ENCODE measurements at places on chromosomes 3 and 15.

DNA sequence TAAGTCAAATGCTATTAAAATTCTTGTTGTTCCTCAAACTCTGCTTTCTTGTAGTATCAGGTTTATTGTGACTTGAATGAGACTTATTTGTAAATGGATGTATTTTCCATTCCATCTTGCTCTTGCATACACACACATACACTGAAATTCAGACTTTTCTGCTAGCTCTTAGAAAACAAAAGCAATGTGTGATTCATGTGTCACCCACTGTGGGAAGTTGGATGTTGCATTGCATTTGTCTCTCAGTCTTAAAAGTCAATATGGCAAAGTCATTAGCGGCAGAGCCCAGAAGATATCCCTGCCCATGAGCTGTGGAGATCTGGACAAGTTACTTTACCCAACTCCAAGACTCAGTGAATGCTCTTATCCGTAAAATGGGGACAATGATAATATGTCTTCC lies 357.2 kb upstream of the TPRG1 start:
- no peak for DNase-seq

DNA sequence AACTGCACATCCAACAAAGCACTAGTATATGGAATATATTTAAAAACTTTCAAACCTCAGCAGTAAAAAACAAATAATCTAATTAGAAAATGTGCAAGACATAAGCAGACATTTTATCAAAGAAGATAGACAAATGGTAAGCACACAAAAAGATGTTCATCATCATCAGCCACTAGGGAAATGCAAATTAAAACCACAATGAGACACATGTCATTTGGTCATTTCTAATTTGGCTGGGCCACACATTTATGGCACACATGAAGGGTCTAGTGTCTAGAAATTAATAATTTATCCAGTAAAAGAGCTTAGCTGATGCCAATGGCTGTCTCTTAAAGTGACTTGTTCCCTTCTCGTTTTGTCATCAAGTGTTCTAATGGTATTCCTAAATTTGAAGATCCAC lies 45.8 kb downstream of the ARHGAP31 start:
- DNase-seq = no peak

GRCh38 chr15:64694816-64695215 lies 80.6 kb downstream of the RBPMS2 start:
- no peak for DNase-seq

DNA sequence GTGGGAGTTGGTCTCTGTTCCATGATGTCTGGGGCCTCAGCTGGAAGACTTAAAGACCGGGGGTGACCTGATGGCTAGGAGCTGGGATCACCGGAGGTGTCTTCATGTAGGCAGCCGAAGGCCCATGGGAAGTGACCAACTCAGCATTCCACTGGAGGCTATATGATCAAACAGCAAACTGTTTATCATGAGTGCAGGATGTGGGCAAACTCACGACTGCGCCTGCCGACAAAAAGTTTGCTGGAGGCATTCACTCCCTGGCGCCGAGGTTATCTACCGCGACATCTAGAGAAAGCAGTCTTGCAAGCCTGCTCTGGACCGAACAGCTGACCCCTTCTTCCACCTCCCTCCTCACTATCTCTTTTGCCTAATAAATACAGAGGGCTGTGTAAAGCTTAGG lies 62.7 kb upstream of the NR2C2 start:
- no peak for DNase-seq

DNA sequence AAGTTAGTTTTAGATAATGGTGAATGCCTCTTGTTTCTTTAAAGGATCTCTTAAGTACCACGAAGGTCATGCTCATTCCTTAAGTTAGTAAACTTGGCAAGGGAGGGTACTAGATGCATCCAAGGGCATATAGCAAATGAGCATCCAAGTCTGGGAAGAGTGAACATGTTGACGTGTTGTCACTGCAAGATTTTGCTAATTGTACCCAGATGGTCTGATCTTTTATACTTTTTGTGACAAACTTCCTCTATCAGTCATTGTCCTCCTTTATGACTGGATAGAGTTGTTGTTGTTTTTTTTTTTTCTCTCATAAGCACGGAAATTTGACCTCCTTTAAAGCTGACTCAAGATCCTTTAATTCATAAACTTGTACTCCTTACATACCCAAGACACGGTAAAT lies 121.3 kb downstream of the CHST2 start:
- DNase-seq = no peak

- peak; percentile 64 for DNase-seq
Observed at GRCh38 chr3:58202917-58203360, 7.8 kb downstream of the DNASE1L3 start.

DNA sequence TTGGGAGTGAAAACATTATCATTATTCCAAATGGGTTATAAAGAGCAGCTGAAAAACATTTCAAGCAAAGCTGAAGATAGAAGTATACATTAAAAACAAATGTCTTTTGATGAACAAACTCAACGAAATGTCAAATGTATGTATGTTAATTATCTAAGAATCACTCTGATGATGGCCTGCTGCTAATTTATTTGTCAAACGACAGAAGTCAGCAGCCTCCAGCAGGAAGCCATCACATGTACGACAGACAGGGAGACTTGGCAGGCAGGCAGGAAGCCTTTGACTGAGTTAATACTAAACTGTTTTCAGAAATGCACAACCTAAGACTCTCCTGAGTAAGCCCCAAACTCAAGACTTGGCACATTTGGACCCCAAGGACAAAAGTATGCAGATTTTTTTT lies 491.1 kb downstream of the ZNF385D start:
- no peak for DNase-seq

DNA sequence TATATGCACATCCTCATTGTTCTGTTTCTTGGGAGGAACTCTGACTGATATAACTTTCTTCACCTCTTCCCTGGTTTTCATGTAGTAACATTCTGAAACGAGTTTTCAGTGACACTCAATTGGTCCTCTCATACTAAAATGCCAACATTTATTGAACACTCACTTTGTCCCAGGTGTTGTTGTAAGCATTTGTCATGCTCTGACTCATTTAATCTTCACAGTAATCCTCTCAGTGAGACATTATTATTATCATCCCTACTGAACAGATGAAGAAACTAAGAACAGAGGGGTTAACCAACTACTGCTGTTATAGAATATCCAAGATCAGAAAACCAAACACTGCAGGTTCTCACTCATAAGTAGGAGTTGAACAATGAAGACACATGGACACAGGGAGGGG lies 94.1 kb upstream of the MRPL3 start:
- no peak for DNase-seq

- no peak for DNase-seq
Observed at GRCh38 chr15:70561885-70562284, 201.5 kb downstream of the UACA start.

DNA sequence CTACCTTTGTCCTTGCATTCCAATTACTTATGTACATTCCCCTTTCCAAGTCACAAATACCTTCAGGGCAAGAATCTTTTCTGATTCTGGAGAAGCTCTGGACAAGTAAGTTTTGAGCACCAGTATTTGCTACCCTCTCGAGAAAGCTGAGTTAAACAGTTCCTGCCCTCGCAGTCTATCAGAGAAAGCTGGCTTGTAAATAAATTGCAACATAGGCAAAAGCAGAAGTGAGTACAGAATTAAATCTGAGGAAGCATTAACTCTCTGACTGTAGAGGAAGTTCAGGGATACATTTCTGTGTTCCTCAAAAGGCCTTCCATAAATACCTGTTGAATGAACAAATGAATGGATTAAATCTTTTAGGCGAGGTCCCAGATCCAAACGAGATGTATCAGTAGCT lies 1.2 kb downstream of the OSBPL11 start:
- peak; percentile 38 for DNase-seq

DNA sequence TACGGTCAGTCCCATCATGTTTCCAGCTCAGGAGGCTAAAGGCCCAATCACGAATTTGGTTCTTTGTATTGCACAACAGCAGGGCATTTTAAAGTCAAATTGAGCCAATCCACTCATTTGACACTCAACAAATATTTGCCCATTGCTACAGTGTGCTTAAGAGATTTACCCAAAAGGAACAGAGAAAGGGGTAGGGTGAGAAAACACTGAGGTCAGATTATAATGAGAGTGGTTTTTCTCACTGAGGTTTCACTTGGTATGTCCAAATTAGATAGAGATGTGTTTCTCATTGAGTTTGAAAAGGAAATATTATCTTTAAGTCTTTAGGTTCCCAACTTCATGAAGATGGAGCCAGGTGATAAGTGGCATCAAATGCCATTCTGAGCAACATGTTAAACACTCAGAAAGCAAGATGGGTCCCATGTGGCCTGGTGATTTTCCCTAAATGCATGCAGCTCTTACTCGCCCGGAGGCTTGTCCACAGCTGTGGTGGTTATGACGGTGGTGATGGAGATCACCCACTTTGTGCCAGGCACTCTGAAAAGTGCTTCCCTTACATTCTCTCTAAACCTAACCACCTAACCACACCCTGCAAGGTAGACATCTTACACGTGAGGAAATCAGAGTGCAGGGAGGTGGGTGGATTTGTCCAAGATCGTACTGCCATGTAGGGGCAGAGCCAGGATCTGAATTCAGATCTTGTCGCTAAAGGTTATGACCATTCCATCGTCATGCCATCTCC lies 31.2 kb upstream of the USP3 start:
- DNase-seq = peak; percentile 52

GRCh38 chr15:76986743-76987142 lies 8.2 kb upstream of the PSTPIP1 start:
- no peak for DNase-seq

GRCh38 chr3:65582012-65582717 lies 456.6 kb downstream of the MAGI1 start:
- DNase-seq = no peak

GRCh38 chr15:67091071-67091979 lies 25.9 kb downstream of the SMAD3 start:
- DNase-seq = peak; percentile 63

GRCh38 chr15:58716027-58716426 lies 33.5 kb downstream of the ADAM10 start:
- no peak for DNase-seq

GRCh38 chr15:85402195-85402881 lies 21.9 kb downstream of the AKAP13 start:
- no peak for DNase-seq

DNA sequence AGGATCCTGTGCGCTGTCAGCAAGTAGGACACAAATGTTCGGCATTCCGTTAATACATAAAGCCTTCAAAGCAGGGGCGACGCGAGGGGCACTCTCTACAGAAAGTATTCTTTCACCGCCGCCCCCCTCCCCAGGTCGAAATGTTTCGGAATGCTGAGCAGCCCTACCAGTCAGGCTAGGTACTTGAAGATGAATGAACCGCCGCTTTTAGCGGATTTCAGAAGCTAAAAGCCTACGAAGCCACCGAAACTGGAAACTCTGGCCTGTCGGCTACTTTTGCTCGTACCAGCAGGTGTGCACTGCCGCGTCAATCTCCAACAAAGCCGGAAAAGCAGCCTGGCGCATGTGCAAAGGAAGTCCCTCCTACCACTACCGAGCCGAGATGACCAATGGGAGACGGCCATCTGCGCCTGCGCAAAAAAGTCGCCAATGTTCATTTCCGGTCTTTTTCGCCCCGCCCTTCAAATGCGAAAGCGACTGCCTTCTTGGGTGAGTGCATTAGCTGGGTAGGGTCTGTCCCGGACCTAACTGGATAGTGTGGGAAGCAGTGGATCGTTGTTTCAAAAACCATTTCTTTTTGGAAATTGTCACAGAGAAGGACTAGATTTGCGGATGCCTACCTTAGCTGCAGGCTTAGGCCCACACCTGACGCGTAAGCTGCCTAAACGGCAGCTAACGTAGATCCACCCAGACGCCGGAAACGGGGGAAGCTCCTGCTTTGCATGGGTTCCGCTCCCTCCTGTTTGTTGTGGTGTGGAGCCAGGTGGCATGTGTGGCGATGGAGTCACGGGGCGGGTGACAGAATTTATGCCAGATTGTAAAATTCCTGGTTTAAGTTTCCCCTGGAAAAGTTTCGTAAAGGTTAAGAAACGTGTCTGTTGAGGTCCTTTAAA lies at the start of gene WDR5B:
WDR5B (minus strand) TSS at position 301 of the 893 bp plus-strand sequence. CDS start 534 bp downstream, outside the sequence.
- DNase-seq = peak; percentile 94

- DNase-seq = peak; percentile 64
Observed at GRCh38 chr15:28975766-28976179, 90.0 kb downstream of the APBA2 start.

- no peak for DNase-seq
Observed at GRCh38 chr3:145898487-145898886, 262.5 kb downstream of the PLOD2 start.

DNA sequence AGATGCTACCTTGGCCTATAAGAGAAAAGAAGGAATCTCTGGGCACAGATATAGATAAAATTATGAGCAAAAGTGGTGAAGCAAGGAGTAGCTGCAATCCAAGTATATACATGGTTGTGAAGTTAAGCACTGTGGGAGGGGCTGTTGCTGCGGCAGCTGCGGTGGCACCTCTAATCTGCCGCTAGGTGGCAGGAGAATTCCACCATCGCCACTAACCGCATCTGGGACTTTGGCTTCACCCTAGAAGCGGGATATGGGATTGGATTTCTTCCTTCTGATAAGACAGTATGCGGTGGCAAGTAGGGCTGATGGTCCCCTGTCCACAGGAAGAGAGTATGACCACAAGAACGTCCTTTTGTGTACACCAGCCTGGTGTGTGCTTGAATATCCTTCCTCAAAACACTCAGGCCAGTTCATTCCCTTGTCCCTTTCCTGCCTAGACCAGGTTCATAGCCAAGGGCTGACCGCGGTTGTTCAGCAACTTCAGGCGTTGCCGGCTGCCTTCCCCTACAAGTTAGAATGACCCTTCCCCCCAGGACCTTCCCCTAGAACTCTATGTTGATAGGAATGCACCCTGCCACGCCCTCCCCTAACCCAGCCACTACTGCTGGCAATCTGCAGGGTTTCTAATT lies 5.1 kb downstream of the MAGEL2 start:
- DNase-seq = peak; percentile 65

DNA sequence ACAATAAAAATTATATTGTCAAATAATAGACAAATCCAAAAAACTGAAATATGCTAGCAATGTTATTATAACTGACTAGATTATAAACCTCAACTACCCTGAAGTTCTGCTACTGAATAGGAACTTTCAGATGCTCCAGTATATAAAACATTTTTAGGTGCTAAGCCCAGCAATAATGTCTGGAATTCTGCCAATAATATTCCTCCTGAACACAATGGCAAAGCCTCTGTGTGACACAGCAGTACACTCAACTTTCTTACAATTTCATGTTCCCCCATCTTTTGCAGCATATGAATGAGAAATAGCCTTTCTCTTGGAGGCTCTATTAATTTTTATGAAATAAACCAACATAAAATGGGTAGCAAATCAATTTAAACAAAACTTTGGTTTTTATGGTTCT lies 29.5 kb downstream of the ATOSA start:
- DNase-seq = no peak

- no peak for DNase-seq
Observed at GRCh38 chr3:31450345-31450744, 82.4 kb upstream of the STT3B start.

Measured in GM20000 (cell line).